ENCODE measurements at places on chromosomes 3 and 15.

DNA sequence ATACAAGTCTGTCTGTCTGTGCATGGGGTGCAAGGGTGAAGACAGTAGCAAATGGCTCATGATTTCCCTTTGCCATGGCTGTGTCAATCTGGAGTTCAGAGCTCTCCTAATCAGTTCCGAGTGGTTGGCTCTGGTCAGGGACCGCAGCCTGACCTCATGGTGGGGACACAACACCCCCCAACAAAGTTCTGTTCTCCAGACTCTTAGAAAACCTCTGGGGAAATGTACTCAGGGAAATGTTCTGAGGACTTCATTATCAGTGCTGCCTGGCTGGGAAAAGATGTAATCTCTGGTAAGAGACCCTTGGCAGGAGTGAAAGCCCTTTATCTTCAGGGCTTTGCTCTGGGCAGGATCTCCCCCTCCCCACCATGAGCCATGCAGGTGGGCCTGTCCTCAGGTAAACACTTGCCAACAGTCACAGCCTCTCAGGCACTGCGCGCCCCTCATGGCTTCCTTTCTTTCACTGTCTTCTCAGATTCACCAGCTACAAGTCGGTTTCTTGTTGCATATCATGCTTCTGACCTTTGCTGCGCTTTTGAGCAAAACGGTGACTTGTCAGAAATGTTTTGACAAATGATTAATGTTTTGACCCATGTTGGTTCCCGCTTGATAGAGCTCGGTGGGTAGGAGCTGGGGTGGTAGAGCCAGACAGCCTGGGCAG is 95.5 kb downstream of the ST6GAL1 start:
- peak; percentile 28 for DNase-seq

DNA sequence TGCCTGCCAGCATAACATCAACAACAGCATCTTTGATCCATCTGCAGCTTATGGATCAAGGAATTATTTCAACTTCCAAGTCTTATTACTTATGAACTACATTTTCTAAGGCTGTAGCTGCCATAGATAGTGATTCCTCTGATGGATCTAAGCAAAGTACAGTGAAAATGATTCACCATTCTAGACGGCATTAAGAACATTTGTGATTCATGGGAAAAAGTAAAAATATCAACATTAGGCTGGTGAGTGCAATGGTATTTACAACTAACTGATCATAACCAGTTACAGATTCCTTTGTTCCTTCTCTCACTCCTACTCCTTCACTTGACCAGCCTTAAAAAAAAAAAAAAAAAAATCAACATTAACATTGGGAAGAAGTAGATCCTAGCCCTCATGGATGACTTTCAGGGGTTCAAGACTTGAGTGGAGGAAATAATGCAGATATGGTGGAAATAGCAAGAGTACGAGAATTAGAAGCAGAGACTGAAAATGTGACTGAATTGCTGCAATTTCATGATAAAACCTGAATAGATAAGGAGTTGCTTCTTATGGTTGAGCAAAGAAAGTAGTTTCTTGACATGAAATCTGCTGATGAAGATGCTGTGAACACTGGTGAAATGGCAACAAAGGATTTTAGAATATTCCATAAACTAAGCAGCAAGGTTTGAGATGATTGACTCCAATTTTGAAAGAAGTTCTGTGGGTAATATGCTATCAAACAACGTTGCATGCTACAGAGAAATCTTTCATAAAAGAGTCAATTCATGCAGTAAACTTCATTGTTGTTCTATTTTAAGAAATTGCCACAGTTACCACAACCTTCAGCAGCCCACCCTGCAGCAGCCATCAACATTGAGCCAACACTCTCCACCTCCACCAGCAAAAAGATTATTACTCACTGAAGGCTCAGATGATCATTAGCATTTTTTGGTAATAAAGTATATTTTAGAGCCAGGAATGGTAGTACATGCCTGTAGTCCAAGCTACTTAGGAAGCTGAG is 22.8 kb downstream of the SLC12A6 start:
- no peak for DNase-seq

GRCh38 chr3:55690726-55691125 is 203.6 kb upstream of the WNT5A start:
- DNase-seq, result no peak

- DNase-seq, result no peak
Observed at GRCh38 chr3:126110431-126111125, 26.7 kb upstream of the SLC41A3 start.

DNA sequence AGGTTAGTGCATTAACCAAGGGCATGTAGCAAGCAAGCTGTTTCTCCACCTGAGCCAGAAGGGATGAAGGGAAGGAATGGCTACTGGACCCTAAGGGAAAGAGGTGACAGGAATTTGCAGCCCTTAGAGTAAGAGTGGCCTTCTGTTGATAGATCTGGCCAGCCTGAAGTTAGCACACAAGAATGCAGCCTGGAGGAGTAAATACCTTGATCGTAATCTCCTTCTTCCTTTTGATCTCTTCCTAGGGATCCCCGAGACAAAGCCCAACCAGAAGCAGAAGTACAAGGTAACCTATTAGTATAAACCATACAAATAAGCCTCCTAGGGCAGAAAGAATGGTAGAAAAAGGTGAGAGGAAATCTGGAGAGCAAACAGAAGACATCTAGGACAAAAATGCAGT is 134.6 kb downstream of the ATP8B4 start:
- no peak for DNase-seq

GRCh38 chr3:42755681-42756578 is 17.1 kb downstream of the CCDC13 start:
- peak; percentile 8 for DNase-seq

GRCh38 chr3:114310695-114311094 is 16.9 kb downstream of the TIGIT start:
- DNase-seq, result no peak

- DNase-seq, result no peak
Observed at GRCh38 chr15:88904257-88904623, 8.9 kb upstream of the HAPLN3 start.

- peak; percentile 4 for DNase-seq
Observed at GRCh38 chr15:26260517-26261133, 397.5 kb upstream of the ATP10A start.

DNA sequence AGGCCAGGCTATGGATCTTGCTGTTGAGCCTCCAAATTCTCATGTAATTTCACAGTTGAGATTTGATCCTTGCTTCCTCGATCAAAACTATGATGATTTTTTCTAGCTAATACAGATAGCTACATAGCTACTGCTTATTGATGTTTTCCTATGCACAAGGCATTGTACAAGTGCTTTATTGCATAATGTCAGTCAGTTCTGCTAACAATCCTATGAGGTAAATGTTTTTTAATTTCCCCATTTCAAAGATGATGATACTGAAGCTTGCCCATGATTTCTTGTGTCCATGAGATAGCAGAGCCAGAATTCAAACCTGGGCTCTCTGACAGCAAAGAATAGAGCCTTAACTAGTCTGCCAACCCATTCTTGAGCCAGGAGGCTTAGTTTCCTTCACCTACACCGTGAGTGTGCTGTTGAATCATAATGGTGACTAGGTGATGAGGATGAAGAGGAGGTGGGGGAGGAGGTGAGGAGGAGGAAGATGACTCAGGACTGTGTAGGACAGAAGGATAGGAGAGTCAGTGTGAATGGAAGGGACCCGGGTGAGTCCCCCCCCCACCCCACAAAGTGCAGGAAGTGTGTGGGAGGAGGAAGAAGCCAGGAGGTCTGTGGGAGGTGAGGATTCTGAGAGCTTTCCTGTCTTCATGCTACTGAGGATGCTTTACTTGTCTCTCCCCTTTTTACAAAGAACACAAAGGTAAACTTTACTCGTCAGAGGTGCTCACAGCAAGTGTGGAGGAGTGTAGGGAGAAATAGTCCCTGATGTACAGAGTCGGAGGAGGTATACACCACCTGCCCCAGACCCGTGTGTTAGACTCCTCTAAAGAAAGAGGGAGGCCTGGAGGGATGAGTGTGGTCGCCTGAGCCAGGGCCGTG is 3.6 kb downstream of the TAGLN3 start:
- DNase-seq, result no peak

DNA sequence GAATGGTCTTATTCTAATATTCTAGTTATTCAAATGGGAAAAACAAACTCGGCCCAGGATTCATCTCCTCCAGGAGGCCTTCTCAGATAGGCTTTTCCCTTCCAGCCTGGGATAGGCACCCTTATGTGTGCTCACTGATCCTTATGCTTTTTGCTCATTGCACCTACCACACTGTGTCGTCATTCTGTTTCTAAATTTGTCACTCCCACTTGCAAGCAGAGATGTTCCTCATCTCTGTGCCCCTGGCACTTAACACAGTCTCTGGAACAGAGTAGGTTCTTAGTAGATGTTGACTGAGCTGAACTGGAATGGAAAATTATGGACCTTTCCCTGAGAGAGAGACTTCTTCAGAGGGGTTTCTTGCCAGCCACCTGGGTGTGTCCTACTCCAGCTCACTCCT is 18.7 kb upstream of the SPG11 start:
- DNase-seq, result no peak

- no peak for DNase-seq
Observed at GRCh38 chr3:73781541-73781940, 156.8 kb upstream of the PDZRN3 start.

GRCh38 chr15:70014860-70015490 is 82.7 kb downstream of the TLE3 start:
- DNase-seq, result no peak

GRCh38 chr15:85899927-85900326 is 105.2 kb upstream of the KLHL25 start:
- no peak for DNase-seq

DNA sequence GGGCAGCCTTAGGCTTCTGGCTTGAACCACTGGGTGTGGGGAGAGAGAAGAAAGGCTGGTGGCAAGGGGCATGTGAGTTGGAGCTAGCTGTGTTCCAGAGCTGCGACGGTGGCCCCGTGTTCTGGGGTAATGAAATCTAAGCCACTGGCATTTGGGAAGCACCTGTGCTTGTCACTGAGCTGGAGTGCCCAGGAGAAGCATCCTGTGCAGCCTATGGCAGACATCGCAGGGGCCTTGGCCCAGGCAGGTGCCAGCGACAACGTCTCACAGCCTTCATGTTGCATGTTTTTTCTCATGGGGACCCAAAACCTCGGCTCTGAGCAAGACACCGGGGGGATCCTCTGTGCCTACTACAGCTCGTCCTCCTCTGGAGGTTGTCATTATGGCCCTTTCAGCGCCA is 91.1 kb upstream of the PLXNA1 start:
- DNase-seq, result no peak

- no peak for DNase-seq
Observed at GRCh38 chr3:141895731-141896130, 19.3 kb downstream of the ATP1B3 start.

GRCh38 chr15:63392361-63393009 is 10.8 kb upstream of the CA12 start:
- DNase-seq, result peak; percentile 14

All from CD4-positive, alpha-beta T cell (primary cell).